Cerebellar nuclear complex (tissue), 1 donor: ENCODE measurements at places on chromosomes 3 and 15.

DNA sequence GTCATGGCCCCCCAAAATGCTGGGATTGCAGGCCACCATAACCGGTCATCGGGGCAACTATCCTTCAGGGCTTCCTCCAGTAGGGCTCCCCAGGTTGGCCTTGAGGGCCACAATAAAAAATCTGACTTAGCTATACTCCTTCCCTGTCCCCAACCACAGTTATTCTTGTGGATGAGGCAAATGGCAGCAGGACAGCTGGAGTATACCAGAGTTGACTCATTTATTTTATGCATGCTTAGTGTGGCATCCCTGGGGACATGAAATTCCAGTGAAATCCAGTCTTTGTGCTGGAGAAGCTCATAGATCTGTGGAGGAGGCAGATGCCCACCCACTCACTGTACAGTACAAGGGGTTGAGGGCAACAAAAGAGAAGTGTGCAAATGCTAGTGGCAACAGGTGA, 109.5 kb downstream of the RORA start:
- no peak for DNase-seq

DNA sequence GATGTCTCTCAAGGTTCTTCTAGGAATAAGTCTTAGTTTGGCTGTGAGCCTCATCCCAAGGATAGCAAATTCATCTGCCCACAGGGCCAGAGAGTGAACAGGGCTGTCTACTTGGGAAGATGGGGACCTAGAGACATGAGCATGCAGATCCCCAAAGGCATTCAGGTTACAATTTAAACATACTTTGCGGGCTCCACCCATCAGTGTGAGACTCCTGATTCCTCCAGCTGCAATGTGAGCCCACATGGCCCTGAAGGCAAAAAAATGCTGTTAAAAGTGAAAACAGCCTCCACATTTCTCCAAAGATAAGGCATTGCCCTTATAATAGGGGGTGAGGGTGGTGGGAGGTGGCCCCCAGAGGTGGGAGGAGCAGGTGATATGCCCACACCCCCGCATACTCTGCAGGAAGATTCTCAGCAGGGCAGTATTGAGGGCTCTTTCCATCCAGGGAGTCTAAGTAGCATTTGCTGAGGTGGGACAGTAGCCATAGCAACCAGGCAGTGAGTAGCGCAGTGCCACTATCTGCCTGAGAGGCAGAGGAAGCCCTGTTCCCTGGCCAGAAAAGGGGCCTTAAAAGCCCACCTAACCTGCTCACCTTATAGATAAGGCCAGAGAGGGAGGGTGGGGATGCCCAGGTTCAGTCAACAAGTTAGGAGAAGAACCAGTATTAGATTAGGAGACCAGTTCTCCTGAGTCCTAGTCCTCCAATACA, 31.2 kb downstream of the TGM4 start:
- no peak for DNase-seq

- DNase-seq: no peak
These were observed 10.5 kb downstream of the BNIP2 start for GRCh38 chr15:59678620-59679019.

GRCh38 chr3:65497236-65497635, 541.5 kb downstream of the MAGI1 start:
- DNase-seq: no peak

- DNase-seq: no peak
These were observed 272.1 kb downstream of the SI start for GRCh38 chr3:164806188-164806587.

- no peak for DNase-seq
These were observed 195.7 kb downstream of the ZIC4 start for GRCh38 chr3:147210676-147211075.
